Spleen (tissue), 13 donors: ENCODE measurements at places on chromosomes 12 and 14.

DNA sequence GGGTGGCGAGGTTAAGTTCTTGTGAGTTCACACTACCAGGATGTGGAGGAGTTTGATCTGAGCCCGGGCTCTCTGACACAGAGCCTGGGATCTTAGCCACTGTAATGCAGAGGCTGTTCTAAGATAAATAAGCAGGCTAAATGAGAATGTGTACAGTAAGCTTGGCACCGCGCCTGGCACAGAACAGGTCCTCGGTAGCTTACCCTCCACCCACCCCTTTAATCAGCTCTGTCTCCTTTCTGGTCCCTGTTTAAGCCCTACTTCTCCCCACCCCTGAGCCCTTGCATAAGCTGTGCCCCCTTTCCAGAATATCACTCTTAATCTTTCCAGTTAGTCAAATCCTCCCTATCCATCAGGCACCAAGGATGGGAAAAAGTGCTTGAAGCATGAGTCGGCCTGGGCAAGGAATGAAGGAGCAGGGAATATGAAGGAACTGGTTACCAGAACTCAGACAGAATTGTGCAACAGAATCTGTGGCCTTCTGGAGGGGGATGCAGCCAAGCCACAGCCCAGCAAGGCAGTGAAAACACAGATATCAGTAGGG lies 32.8 kb upstream of the CMKLR1 start:
- DNase-seq = no peak

- no peak for DNase-seq
Measured at GRCh38 chr12:638953-639557, 24.2 kb downstream of the NINJ2 start.

DNA sequence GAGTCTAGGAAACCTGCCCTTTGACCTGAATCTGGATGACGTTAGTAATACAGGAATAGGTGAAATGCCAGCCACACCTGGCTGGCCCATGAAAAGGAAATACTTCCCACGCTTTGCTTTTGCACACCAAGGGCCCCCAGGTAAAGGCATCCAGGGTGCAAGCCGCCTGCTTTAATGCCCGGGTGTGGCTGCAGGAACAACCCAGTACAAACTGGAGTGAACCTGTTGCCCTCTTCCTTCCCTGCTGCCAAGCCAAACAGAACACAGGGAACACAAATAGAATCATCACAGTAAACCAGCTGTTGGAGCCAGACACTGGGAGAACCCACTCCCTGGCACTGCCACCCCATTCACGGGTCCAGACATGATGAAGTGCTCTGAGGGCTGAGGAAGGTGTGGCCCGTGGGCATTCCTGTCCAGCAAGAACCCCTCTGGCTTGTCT lies 24.2 kb upstream of the FOS start:
- DNase-seq = no peak

- DNase-seq = no peak
Measured at GRCh38 chr12:57577981-57578758, 12.8 kb upstream of the PIP4K2C start.

DNA sequence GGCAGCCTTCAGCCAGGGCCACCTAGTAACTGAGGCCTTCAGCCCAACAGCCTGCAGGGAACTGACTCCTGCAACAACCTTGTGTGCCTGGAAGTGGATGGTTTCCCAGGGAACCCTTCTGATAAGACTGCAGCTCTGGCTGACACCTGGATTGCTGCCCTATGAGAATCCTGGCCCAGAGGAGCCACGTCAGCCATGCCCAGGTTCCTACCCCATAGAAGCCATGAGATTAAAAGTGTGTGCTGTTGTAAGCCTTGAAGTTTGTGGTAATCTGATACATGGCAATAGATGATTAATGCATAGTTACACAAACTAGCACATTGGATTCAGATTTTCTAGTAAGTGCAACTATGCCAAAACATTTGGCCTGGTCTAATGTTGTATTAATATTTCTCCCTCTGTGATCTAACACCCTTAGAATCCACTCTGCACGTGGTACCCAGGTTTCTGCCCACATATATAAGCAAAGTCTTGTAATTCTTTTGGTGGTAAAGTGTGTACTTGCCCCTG lies 64.8 kb upstream of the BEGAIN start:
- no peak for DNase-seq

DNA sequence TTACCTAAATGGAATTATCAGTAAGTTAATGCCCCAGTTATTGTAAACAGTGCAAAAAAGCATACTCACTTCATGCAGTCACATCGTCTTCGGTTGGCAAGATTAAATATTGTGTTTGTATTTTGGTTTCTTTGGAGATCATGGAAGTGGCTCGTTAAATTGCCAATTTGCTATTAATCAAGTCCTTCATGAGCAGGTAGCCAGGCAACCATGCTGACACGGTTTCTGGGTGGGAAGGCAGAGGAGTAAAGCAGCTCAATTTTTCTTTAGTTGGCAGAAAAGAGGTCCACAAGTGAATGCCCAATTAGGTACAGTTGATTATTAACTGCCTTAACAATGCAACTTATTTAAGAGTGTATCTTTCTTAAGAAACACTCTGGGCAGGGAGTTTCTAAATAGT lies 43.9 kb downstream of the PPP4R3A start:
- DNase-seq = no peak

DNA sequence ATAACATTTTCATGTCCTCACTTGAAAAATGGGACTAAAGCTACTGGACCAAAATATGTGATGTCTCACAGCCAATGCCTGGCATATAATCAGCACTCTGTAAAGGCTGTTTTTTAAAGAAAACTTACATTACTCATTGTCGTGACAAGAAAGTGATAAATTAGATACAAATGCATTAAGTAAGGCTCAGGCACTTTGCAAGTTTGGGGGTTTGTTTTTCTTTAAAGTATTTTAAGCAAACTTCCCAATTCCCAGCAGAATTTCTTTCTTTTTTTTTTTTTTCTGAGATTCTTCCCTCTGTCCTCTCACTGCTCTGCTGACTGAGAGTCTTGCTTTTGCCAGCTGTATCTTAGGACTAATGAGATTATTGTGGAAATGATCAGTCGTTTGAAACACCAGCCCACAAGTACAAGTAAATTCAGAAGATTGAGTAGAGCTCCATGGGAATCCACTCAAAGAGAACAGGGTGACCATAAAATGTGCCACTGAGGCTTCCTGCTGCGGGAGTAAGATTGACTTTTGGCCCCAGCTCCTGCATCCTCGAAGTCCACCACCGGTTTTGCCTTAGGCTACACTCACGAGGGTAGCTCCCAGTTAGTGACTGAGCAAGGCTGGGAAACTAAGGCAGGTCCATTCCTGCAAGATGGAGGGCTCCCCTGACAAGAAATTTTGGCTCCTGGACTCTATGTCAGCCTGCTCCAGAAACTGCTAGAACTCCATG lies 82.8 kb downstream of the TMTC1 start:
- no peak for DNase-seq

DNA sequence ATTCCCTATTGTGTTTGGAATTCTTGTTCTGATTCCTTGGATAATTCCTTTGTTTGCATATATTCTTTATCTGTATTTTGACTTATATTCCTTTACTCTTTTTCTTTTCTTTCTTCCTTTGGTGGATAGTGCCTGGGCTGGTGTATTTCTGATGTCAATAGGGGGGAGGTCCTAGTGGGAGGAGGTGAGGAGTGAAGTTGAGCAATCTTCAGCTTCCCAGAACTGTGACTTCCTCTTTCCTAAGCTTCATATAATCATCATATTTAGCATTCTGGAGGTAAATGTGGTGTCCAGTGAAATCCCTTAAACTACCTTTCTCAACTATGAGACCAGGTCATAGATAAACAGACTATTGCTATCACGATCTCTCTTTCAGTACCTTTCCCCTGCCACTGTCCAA lies 29.6 kb upstream of the TBPL2 start:
- no peak for DNase-seq

- DNase-seq = no peak
Measured at GRCh38 chr14:99754141-99755067, 38.8 kb upstream of the EML1 start.

DNA sequence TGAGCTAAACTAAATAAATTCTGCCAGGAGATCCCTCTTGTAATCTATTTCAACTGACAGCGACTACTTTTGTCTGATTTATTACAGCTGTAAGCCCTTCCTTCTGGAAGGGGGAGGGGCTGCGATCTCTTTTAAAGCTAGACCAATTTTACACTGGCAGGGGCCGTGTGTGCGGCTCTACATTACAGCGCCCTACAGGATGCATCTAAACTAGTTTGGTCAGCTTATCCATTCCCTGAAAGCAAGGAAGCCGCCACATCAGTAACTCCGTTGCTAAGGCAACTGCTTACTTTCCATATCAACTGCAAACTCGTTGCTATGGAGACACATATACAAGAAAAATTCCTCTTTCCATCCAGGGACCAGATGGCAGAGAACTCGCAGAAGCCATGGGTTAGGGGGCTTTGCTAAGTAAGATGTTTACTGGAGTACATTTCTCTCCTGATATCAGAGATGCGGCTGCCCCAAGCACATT lies 17.4 kb downstream of the FOXN3 start:
- no peak for DNase-seq

DNA sequence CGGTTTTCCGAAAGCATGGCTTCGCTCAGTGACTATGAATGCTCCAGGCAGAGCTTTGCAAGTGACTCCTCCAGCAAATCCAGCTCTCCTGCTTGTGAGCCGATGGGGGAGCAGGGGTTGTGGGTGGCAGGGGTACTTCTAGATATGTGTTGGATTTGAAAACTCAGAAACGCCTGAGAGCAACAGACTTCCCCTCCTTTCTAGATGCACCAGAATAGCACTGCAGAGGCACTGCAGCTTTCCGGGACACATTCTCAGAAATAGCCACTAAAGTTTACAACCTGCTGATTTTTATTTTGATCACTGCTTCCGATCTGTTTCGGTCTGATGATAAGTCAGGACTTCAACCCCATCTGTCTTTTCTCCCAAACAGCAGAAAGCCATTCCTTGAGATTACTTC lies 8.6 kb downstream of the TCP11L2 start:
- DNase-seq = no peak

- no peak for DNase-seq
Measured at GRCh38 chr12:127903146-127903545, 363.8 kb upstream of the TMEM132C start.

- no peak for DNase-seq
Measured at GRCh38 chr12:2211119-2211518, 158.3 kb downstream of the CACNA1C start.

GRCh38 chr14:63130531-63130930 lies 73.7 kb upstream of the RHOJ start:
- DNase-seq = no peak

GRCh38 chr12:25985316-25986175 lies 27.1 kb downstream of the RASSF8 start:
- DNase-seq = no peak

GRCh38 chr14:95364481-95365209 lies 44.9 kb upstream of the CLMN start:
- no peak for DNase-seq

- no peak for DNase-seq
Measured at GRCh38 chr12:68794653-68795251, 13.2 kb upstream of the MDM2 start.

DNA sequence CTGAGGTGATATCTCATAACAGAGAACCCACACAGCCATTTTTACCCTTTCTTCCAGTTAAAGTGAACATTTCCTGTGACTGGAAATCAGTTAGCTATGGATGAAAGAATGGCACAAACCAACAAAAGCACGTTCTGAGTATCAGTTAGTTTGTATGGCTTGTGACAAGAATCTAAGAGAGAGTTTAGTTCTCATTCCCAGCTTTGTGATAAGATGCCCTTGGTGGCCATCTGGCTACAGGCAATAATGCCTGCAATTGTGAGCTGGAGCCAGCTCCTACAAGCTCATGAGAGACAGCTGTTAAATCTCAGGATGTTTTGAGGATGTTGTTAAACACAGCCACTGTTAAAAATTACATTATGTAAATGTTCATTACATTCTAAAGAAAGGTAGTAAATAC lies 122.0 kb upstream of the FRMD6 start:
- no peak for DNase-seq
